Activated CD4-positive, alpha-beta T cell treated with anti-CD3 and anti-CD28 coated beads, Interleukin-2, amount 10 ng/mL, durations not matched to agents 24 days and 14 days (primary cell): ENCODE measurements at places on chromosomes 5 and 9. TPM values are rescaled to one million over a fixed set of nuclear protein-coding genes. Genes with fewer than 3 reads are reported as not detected.

DNA sequence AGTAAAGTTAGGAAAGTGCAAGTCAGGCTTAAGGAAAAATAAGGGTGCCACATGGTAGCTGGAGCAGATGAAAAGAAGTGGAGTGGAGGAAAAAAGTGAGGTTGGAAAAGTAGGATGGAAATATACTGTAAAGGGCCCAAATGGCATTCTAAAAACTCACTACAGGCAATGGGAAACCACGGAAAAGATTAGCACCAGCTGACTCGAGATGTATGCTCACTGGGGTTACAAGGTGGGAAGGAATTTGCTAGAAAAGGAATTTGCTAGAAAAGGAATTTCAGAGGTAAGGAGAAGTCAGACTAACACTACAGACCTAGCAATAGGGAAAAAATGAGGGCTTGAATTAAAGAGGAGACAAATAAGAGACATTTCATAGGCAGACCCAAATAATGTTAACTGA, 3.6 kb downstream of the PSMD5 start:
- H3K4me1 ChIP-seq: peaks cover 45% of the 10 kb centered on the region
- H3K27me3 ChIP-seq: no peaks in the 10 kb centered on the region
- DNase-seq: no peak

DNA sequence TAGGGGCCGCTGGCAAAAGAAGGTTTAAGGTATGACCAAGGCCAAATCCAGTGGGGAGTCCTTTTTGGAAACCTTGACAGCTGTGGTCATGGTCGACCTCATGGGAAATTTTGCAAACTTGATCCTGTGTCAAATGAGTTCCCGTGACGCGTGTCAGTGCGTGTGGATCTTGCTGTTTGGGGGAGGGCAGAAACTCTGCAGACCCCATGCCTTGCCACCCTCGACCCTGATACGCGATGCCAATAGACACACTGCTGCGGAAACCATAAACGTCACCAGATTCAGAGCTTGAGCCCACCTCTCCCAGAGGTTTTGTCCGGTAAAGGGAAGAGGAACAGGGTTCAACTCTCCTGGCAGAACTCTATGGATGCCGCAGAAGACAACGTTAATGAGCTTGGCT, 104.7 kb downstream of the ADAMTS2 start:
- no peak overlapping the region for H3K27ac ChIP-seq
- no peak for DNase-seq
- no peak overlapping the region for H3K4me3 ChIP-seq
- no peaks in the 10 kb centered on the region for H3K4me1 ChIP-seq

DNA sequence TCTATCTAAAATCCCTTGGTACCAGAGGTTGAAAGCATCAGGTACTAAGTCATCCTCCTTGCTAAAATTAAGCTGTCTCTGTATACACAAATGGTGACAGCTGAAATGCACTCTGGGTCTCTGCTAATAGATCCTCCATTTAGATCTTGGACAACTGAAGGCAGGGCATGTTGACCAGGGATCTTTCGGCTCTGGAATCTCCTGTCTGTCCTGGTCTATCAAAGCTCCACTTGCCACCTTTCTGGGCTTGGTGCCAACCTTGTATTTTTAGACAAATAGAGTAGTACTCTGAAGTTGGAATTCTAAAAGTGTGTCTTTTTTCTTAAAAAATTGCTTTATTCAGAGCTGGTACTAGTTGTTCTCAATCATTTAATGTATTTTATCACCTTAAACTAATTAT, 135.2 kb upstream of the HMHB1 start:
- H3K4me3 ChIP-seq: no peak overlapping the region
- H3K4me1 ChIP-seq: peaks cover 18% of the 10 kb centered on the region
- DNase-seq: no peak
- no peaks in the 10 kb centered on the region for H3K36me3 ChIP-seq
- peaks cover 10% of the 10 kb centered on the region for H3K27me3 ChIP-seq

- no peak overlapping the region for H3K27ac ChIP-seq
- no peak overlapping the region for H3K4me3 ChIP-seq
- H3K4me1 ChIP-seq: peaks cover 9% of the 10 kb centered on the region
- no peaks in the 10 kb centered on the region for H3K27me3 ChIP-seq
- DNase-seq: no peak
Measured at GRCh38 chr5:151039665-151040064, 19.3 kb downstream of the GPX3 start.

DNA sequence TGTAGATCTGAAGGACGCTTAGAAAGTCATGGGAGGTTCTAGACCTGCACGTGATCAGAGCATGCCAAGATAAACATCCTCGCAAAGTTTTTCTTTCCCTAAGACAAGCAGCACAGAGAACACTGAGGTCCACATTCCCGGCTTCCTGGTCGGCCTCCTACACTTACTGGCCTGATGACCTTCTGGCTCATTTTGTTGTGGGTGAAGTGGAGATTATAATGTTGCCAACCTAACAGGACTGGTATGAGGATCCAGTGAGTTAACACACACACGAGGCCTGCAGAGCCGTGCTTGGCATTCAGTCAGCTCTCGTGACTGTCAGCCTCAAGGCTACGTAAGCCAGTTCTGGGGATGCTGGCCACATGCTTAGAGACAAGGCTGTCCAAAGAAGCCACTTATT, 186.0 kb downstream of the TENT4A start:
- no peak overlapping the region for H3K4me3 ChIP-seq
- no peaks in the 10 kb centered on the region for H3K27me3 ChIP-seq
- H3K4me1 ChIP-seq: no peaks in the 10 kb centered on the region
- no peak for DNase-seq

DNA sequence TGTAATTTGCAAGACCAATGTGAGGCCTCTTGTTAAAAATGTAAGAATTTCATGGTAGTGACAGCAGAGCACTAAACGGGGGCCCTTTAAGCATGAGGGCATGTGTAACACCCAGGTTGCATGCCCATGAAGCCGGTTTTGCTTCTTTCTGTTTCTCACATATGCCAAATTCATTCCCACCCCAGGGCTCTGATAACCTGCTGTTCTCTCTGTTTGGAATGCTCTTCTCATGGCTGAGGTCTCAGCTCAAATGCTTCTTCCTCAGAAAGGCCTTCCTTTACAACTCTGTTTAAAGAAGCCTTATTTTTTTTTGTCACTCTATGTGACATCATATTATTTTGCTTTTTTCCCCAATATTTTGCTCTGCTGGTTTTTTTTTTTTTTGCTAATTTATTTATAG, 369.0 kb downstream of the KIAA0825 start:
- H3K4me3 ChIP-seq: no peak overlapping the region
- no peaks in the 10 kb centered on the region for H3K4me1 ChIP-seq
- no peak overlapping the region for H3K27ac ChIP-seq
- H3K27me3 ChIP-seq: no peaks in the 10 kb centered on the region

DNA sequence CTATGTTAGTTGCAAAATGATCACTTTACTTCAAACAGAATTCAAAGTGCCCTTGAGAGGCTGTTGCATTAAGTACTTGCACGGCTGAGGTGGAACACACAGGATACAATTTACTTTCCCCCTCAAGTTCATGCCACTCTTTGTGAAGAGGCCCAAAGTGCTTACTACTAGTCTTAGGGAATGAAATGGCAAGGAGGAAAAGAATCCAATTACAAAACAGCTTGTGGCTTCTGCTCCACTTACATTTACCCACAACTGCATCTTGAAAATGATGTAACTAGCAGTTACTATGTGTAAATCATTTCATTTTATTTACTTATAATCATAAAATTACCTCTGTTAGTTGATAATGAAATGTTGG, 14.6 kb downstream of the FOXD1 start:
- no peak overlapping the region for H3K4me3 ChIP-seq
- H3K27me3 ChIP-seq: peaks cover 64% of the 10 kb centered on the region
- H3K4me1 ChIP-seq: peaks cover 6% of the 10 kb centered on the region
- no peak overlapping the region for H3K27ac ChIP-seq
- DNase-seq: no peak
- H3K36me3 ChIP-seq: peaks cover 4% of the 10 kb centered on the region

- H3K4me3 ChIP-seq: no peak overlapping the region
- no peaks in the 10 kb centered on the region for H3K4me1 ChIP-seq
- H3K27me3 ChIP-seq: no peaks in the 10 kb centered on the region
- DNase-seq: no peak
Measured at GRCh38 chr5:31806561-31806960, 167.6 kb downstream of the PDZD2 start.

DNA sequence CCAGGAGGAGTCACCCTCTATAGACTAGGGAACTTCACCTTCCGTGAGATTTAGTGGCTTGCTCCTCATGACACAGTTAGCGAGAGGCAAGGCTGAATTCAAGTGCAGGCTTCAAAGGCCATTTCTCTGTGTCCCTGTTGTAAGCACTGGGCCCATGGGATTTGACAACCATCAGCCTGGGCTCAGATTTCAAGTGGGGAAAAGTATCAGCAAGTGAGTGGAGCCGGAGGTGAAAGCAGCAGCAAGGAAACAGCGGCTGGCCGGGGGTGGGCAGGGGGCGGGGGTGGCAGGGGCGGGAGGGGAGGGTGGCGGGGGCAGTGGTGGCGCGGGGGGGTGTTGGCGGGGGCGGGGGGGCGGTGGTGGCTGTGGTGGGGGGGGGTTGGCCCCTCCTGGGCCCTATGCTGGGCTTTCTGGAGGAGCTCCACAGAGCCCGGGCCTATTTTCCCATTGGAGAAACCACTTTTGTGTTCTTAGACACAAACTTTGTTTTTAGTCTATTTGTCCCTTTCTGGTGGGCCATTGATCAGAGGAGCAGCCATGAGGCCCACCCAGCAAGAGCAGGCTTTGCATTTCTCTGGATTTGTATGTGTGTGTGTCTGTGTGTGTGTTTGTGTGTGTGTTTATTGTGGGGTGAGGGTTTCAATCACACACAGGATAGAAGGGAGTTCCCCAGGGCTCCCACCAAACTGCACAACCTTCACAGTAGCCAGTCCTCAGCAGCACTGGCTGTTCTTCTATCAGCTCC, 165.4 kb upstream of the RAI14 start:
- H3K4me1 ChIP-seq: peaks cover 2% of the 10 kb centered on the region
- DNase-seq: no peak
- H3K4me3 ChIP-seq: no peak overlapping the region
- peaks cover 13% of the 10 kb centered on the region for H3K27me3 ChIP-seq
- H3K36me3 ChIP-seq: no peaks in the 10 kb centered on the region

GRCh38 chr9:76756268-76756640, 8.0 kb upstream of the PCA3 start:
- no peaks in the 10 kb centered on the region for H3K36me3 ChIP-seq
- H3K4me1 ChIP-seq: no peaks in the 10 kb centered on the region
- H3K27me3 ChIP-seq: no peaks in the 10 kb centered on the region
- DNase-seq: no peak
- H3K4me3 ChIP-seq: no peak overlapping the region

The FRMPD1 gene
- not detected in 2 replicates for total RNA-seq

The KCTD16 gene
- not detected in 2 replicates for total RNA-seq

The CSNK1G3 gene
- 36.6 and 40.0 TPM in 2 replicates for total RNA-seq

The C9orf43 gene
- total RNA-seq: 0.51 and 0.52 TPM in 2 replicates
